ENCODE measurements at places on chromosomes 5 and 9.
A peak's percentile ranks its signal among the peaks of the same experiment; 100 is the strongest.

- no peak for DNase-seq
These were observed 32.8 kb upstream of the CCNG1 start for GRCh38 chr5:163404364-163405173.

DNA sequence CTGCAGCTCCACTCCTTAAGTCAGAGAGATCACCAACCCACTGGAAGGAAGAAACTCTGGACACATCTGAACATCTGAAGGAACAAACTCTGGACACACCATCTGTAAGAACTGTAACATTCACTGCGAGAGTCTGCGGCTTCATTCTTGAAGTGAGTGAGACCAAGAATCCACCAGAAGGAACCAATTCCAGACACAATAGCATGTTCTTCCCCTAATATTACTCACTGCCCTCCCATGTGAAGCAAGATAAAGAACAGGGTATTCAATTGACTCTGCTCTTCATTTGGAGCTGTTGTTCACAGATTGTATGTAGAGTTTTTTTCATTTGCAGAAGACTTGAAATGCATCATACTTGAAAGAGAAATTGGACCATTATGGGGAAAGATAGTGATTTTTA lies 10.8 kb downstream of the SAXO1 start:
- no peak for DNase-seq

DNA sequence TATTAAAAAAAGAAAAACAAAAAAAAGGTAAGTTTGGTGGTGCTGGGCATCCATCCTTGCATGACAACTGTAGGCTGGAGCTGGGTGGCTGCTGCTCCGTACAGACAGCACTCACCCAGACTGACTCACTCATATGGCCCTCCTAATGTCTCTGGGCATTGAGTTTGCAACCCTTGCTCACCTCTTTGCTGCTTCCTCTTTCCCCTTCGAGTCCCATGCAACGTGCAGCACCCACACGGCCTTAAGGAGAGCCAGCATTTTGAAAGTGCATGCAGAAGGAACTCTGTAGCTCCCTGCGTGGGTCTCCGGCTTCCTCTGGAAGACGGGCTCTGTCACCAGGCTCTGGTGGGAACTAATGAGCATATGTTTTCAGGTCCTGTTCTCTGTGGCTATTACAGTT lies 60.5 kb upstream of the ENTREP1 start:
- no peak for DNase-seq

GRCh38 chr9:93119953-93120845 lies 13.9 kb downstream of the NINJ1 start:
- peak; percentile 81 for DNase-seq

- DNase-seq: no peak
These were observed 4.5 kb downstream of the GPR150 start for GRCh38 chr5:95624368-95624767.

GRCh38 chr5:56449071-56449640 lies 216.0 kb upstream of the ANKRD55 start:
- DNase-seq: no peak

DNA sequence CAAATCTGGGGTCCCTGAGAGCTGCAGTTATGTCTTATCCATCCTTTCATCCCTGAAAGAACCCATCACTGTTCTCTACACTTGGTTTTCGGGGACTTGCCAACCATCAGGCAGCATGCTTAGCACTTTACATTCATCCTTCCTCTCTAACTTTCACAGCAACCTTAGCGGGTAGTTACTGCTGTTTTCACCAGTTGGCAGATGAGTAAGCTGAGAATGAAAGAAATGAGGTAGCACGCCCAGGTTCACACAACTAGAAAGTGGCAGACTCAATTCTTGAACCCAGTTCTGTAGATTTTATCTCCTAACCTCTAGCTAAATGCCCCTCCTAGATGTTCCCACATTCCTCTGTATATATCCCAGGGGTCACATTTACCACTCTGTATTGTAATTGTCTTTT lies 342.0 kb upstream of the WWC1 start:
- DNase-seq: no peak

All from skeletal muscle cell (primary cell).